ENCODE measurements at places on chromosomes 3 and 15. TPM values are rescaled to one million over a fixed set of nuclear protein-coding genes. Genes with fewer than 3 reads are reported as not detected.

DNA sequence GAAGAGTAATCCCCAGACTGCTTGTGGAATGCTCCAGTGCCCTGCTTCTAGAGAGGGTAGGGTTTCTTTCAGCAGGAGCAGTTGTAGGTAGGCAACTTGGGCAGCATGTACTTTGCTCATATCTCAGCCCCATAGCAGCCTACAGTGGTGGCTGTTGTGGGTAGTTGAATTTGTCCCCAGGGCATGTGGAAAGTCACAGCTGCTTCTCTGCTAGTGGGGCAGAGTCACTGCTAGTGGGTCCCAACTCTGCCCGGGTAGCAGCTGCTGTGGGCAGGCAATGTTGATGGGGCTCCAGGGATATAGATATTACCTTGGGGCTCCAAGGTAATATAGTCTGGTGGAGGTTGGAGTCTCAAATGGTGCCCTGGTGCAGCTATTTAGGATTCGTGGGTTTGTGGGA lies 174.5 kb downstream of the OTOL1 start:
- H3K4me3 ChIP-seq, result no peak overlapping the region
- H3K27me3 ChIP-seq, result no peaks in the 10 kb centered on the region
- no peaks in the 10 kb centered on the region for H3K36me3 ChIP-seq
- no peak overlapping the region for H3K27ac ChIP-seq
- H3K4me1 ChIP-seq, result no peaks in the 10 kb centered on the region

- H3K4me1 ChIP-seq, result peaks cover 40% of the 10 kb centered on the region
- no peak overlapping the region for H3K4me3 ChIP-seq
- no peak for DNase-seq
- H3K27ac ChIP-seq, result peak overlapping the region; percentile 52
- no peaks in the 10 kb centered on the region for H3K27me3 ChIP-seq
These were observed 34.2 kb downstream of the VGLL4 start for GRCh38 chr3:11609481-11609880.

TMC3 gene
- not detected for total RNA-seq

- no peak overlapping the region for H3K4me3 ChIP-seq
- H3K27me3 ChIP-seq, result peaks cover 37% of the 10 kb centered on the region
- H3K27ac ChIP-seq, result no peak overlapping the region
- DNase-seq, result no peak
- H3K4me1 ChIP-seq, result peaks cover 5% of the 10 kb centered on the region
These were observed 5.0 kb downstream of the GXYLT2 start for GRCh38 chr3:72892870-72893269.

- DNase-seq, result no peak
- H3K27ac ChIP-seq, result no peak overlapping the region
- no peaks in the 10 kb centered on the region for H3K36me3 ChIP-seq
- H3K27me3 ChIP-seq, result peaks cover 24% of the 10 kb centered on the region
- no peak overlapping the region for H3K4me3 ChIP-seq
These were observed 70.7 kb downstream of the RPN1 start for GRCh38 chr3:128579927-128580326.

GRCh38 chr15:64009798-64010261 lies 36.5 kb downstream of the DAPK2 start:
- H3K27me3 ChIP-seq, result no peaks in the 10 kb centered on the region
- H3K4me1 ChIP-seq, result peaks cover 20% of the 10 kb centered on the region
- H3K36me3 ChIP-seq, result no peaks in the 10 kb centered on the region
- DNase-seq, result peak; percentile 42
- H3K27ac ChIP-seq, result peak overlapping the region; percentile 99

DNA sequence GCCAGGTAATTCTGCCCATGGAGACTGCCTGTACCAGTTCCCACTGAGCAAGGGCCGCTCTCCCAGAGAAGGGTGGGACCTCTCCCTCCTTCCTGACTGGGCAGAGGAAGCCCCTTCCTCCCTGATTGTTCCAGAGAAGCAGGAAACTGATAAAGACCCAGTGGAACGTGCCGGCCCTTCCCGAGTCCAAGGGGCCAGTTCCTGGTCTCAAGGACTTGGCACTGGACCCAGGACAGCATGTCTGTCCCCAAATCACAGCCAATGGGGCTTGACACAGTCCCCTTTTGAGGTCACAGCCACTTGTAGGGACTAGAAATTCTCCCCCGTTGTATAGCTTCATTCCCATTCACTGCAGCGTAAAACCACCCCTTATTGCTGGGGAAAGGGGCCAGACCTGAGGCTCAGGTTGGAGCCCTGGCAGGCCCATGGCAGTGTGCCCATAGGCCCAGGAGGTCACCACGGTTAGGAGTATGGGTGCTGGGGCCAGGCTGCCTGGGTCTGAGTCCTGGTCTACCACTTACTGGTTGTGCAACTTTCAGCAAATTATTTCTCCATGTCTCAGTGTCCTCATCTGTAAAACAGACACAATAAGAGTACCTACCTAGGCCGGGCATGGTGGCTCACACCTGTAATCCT lies 18.1 kb downstream of the CSRNP1 start:
- no peaks in the 10 kb centered on the region for H3K27me3 ChIP-seq
- no peak overlapping the region for H3K27ac ChIP-seq
- no peak overlapping the region for H3K4me3 ChIP-seq
- no peaks in the 10 kb centered on the region for H3K36me3 ChIP-seq
- DNase-seq, result no peak

DNA sequence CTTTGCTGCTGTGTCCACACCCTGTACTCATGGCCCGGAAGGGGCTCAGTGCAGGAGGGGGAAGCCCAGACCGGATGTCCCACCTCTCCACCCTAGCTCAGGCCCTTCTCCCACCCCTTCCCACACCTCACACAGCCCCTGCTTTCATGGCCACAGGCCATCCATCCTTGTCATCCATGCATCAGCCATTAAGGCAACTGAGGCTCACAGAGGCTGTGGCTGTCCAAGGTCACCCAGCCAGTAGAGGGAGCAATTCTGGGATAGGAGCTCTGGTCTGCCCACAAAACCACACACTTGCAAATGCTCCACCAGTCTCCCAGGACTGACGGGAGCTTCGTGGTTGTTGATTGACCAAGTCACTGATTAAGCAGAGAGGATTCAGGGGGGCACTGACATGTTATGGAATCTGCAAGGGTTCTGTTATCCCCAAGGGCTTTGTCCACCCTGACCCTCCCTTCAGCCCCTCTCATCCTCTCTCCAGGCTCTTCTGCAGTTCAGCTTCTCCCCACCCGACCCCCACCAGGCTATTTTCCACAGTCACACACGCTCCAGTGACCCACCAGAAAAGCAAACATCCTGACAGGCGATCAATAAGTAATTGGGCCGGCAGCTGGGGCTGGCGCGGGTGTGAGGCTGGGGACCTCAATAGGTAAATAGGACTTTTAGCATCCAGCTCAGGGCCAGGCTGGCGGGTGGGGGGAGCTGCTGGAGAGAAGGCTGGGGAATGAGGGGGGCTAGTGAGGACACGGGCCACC lies 15.1 kb downstream of the LINGO1 start:
- no peak overlapping the region for H3K27ac ChIP-seq
- H3K4me3 ChIP-seq, result no peak overlapping the region
- no peak for DNase-seq

GRCh38 chr3:107260207-107260606 lies 117.0 kb upstream of the CCDC54 start:
- peaks cover 8% of the 10 kb centered on the region for H3K27me3 ChIP-seq
- no peak for DNase-seq
- H3K36me3 ChIP-seq, result no peaks in the 10 kb centered on the region
- no peak overlapping the region for H3K27ac ChIP-seq

SELENOT gene
- total RNA-seq, result 68.5 TPM

GRCh38 chr15:41566121-41566885 lies 7.3 kb downstream of the TYRO3 start:
- no peaks in the 10 kb centered on the region for H3K27me3 ChIP-seq
- no peaks in the 10 kb centered on the region for H3K36me3 ChIP-seq

NEK10 gene
- total RNA-seq, result 1.5 TPM

TLR9 gene
- total RNA-seq, result 2.4 TPM

LRRC3B gene
- total RNA-seq, result not detected

- H3K36me3 ChIP-seq, result no peaks in the 10 kb centered on the region
- H3K4me1 ChIP-seq, result no peaks in the 10 kb centered on the region
- no peak for DNase-seq
- peaks cover 19% of the 10 kb centered on the region for H3K27me3 ChIP-seq
These were observed 274.4 kb upstream of the RORA start for GRCh38 chr15:61503383-61503969.

WDR72 gene
- not detected for total RNA-seq

SMCO1 gene
- not detected for total RNA-seq

- H3K4me1 ChIP-seq, result no peaks in the 10 kb centered on the region
- no peaks in the 10 kb centered on the region for H3K27me3 ChIP-seq
- H3K27ac ChIP-seq, result no peak overlapping the region
- no peak overlapping the region for H3K4me3 ChIP-seq
- no peaks in the 10 kb centered on the region for H3K36me3 ChIP-seq
These were observed 8.8 kb downstream of the SNTN start for GRCh38 chr3:63661242-63661641.

- no peak overlapping the region for H3K27ac ChIP-seq
- peaks cover 3% of the 10 kb centered on the region for H3K4me1 ChIP-seq
- no peak for DNase-seq
- no peaks in the 10 kb centered on the region for H3K27me3 ChIP-seq
These were observed 17.9 kb upstream of the ANKRD28 start for GRCh38 chr3:15815696-15816095.

GRCh38 chr3:126517986-126518778 lies 609 bp upstream of the UROC1 start:
- peaks cover 9% of the 10 kb centered on the region for H3K27me3 ChIP-seq
- no peak for DNase-seq
- H3K27ac ChIP-seq, result no peak overlapping the region
- no peak overlapping the region for H3K4me3 ChIP-seq

- H3K27ac ChIP-seq, result no peak overlapping the region
- H3K27me3 ChIP-seq, result peaks cover 37% of the 10 kb centered on the region
- no peak for DNase-seq
- peaks cover 2% of the 10 kb centered on the region for H3K4me1 ChIP-seq
- H3K36me3 ChIP-seq, result no peaks in the 10 kb centered on the region
- H3K4me3 ChIP-seq, result no peak overlapping the region
These were observed 12.0 kb downstream of the ALDH1A2 start for GRCh38 chr15:58053315-58054153.

DNA sequence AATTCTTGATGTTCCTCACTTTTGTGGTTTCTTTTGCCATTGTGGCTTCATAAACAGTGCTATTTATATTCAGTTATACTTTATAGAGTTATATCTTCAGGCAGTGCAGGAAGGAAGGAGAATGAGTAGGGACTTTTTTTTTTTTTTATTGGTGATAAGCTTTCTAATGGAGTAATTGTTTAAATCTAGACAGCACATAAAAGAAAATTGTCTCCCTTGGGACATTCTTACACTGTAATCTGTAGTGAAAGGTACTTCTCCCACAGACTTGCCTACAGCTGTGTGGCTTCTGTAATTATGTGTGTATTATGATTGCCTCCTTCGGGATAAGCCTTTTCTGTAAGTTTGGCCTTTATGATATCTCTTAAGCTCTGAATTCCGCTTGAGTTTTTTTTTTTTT lies 41.6 kb downstream of the WDR76 start:
- H3K36me3 ChIP-seq, result peaks cover 20% of the 10 kb centered on the region
- H3K27ac ChIP-seq, result no peak overlapping the region
- H3K4me1 ChIP-seq, result no peaks in the 10 kb centered on the region
- no peak overlapping the region for H3K4me3 ChIP-seq
- DNase-seq, result no peak

GRCh38 chr15:86327230-86327865 lies 247.7 kb downstream of the AGBL1 start:
- no peak for DNase-seq
- H3K27ac ChIP-seq, result no peak overlapping the region
- H3K4me3 ChIP-seq, result no peak overlapping the region
- peaks cover 43% of the 10 kb centered on the region for H3K27me3 ChIP-seq
- H3K36me3 ChIP-seq, result no peaks in the 10 kb centered on the region

DNA sequence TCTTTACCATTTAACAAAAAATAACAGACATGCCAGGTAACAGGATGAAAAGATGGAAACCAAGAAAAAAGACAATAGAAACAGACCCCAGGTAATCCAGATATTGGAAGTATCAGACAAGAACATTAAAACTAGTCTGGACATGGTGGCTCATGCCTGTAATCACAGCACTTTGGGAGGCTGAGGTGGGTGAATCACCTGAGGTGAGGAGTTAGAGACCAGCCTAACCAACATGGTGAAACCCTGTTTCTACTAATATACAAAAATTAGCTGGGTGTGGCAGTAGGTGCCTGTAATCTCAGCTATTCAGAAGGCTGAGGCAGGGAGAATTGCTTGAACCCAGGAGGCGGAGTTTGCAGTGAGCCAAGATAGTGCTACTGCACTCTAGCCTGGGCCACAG lies 40.6 kb downstream of the ACAD9 start:
- no peak overlapping the region for H3K27ac ChIP-seq
- no peak overlapping the region for H3K4me3 ChIP-seq
- H3K36me3 ChIP-seq, result peaks cover 15% of the 10 kb centered on the region
- DNase-seq, result no peak
- no peaks in the 10 kb centered on the region for H3K27me3 ChIP-seq
- H3K4me1 ChIP-seq, result peaks cover 36% of the 10 kb centered on the region

- H3K4me3 ChIP-seq, result no peak overlapping the region
- H3K27ac ChIP-seq, result no peak overlapping the region
- H3K36me3 ChIP-seq, result no peaks in the 10 kb centered on the region
- H3K27me3 ChIP-seq, result peaks cover 28% of the 10 kb centered on the region
- DNase-seq, result no peak
These were observed 136.9 kb upstream of the TOPAZ1 start for GRCh38 chr3:44104668-44105321.

DNA sequence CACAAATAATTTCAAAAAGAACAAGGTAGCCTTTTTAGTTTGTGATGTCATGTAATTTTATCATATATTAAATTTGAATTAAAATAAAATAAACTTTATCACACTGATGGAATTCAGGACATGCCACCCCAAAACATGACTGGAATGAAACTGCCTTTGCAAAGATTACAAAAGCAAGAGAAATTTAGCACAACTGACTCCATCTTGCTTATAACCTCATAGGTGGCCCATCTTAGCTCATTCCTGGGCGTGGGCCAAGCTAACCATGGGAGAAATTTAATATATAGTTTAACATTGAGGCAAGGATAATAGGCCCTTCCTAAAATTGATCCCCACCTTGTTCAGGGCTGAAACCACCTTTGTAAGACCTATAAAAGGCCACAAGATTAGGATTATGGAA lies 235.6 kb downstream of the ZNF385D start:
- no peak for DNase-seq
- no peaks in the 10 kb centered on the region for H3K4me1 ChIP-seq
- no peak overlapping the region for H3K27ac ChIP-seq
- no peak overlapping the region for H3K4me3 ChIP-seq
- H3K36me3 ChIP-seq, result no peaks in the 10 kb centered on the region
- no peaks in the 10 kb centered on the region for H3K27me3 ChIP-seq

DNA sequence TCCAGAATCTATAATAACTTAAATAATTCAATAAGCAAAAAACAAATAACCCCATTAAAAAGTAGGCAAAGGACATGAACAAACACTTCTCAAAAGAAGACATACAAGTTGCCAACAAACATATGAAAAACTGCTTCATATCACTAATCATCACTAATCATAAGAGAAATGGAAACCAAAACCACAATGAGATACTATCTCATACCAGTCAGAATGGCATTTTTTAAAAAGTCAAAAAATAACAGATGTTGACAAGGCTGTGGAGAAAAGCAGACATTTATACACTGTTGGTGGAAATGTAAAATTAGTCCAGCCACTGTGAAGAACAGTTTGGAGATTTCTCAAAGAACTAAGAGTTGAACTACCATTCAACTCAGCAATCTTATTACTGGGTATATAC lies 19.5 kb upstream of the ZMAT3 start:
- H3K36me3 ChIP-seq, result no peaks in the 10 kb centered on the region
- DNase-seq, result no peak

C3orf20 gene
- 0.44 TPM for total RNA-seq

GRCh38 chr15:98025237-98025636 lies 64.7 kb downstream of the ARRDC4 start:
- no peak overlapping the region for H3K4me3 ChIP-seq
- H3K4me1 ChIP-seq, result no peaks in the 10 kb centered on the region
- no peak for DNase-seq

- H3K4me1 ChIP-seq, result peaks cover 8% of the 10 kb centered on the region
- no peaks in the 10 kb centered on the region for H3K36me3 ChIP-seq
- DNase-seq, result peak; percentile 86
- peaks cover 42% of the 10 kb centered on the region for H3K27me3 ChIP-seq
- peak within 1 kb of the TSS; percentile 86 for H3K4me3 ChIP-seq
These were observed at the start of gene VWA5B2 for GRCh38 chr3:184229394-184230080. VWA5B2 (plus strand) TSS chr3:184229585; CDS start chr3:184230529, 944 bp downstream.

Measured in naive thymus-derived CD8-positive, alpha-beta T cell (primary cell).